Sigmoid colon (tissue), 7 donors: ENCODE measurements at places on chromosomes 3 and 15. TPM values are rescaled to one million over a fixed set of nuclear protein-coding genes. Genes with fewer than 3 reads are reported as not detected.

Gene ZNF80
- total RNA-seq = not detected

Gene SUSD5
- total RNA-seq = 1.3 TPM

Gene RASGRF1
- 0.14 TPM for total RNA-seq

Gene MESP1
- 8.4 TPM for total RNA-seq

Gene SCN5A
- 0.33 TPM for total RNA-seq

Gene MESP2
- not detected for total RNA-seq

Gene HTR3E
- not detected for total RNA-seq

Gene CACNA2D2
- total RNA-seq = 1.1 TPM

Gene ZNF385D
- 2.0 TPM for total RNA-seq

Gene ACOX2
- total RNA-seq = 27.1 TPM

Gene GRK7
- not detected for total RNA-seq

Gene P2RY12
- total RNA-seq = 4.9 TPM

Gene PTX3
- 3.9 TPM for total RNA-seq

Gene STRA6
- not detected for total RNA-seq

Gene ANKDD1A
- 9.4 TPM for total RNA-seq

Gene RARB
- total RNA-seq = 10.7 TPM

Gene GAP43
- total RNA-seq = 18.9 TPM

Gene SST
- 3.0 TPM for total RNA-seq

Gene ATP2C1
- total RNA-seq = 40.2 TPM

Gene PSTPIP1
- 14.3 TPM for total RNA-seq

Gene GALK2
- total RNA-seq = 23.3 TPM

Gene TMEM207
- total RNA-seq = not detected

Gene IL16
- 6.2 TPM for total RNA-seq

Gene LOXL1
- 7.6 TPM for total RNA-seq

Gene TAMM41
- 6.7 TPM for total RNA-seq

Gene GPR149
- total RNA-seq = not detected

Gene VPS33B
- 8.3 TPM for total RNA-seq

Gene KLHL6
- 1.7 TPM for total RNA-seq

Gene ANKRD34C
- not detected for total RNA-seq

Gene TMEM266
- not detected for total RNA-seq

Gene CKMT1A
- total RNA-seq = 1.8 TPM

Gene WDR49
- 2.5 TPM for total RNA-seq

Gene KLF15
- 21.9 TPM for total RNA-seq

Gene GOLGA8J
- total RNA-seq = not detected

Gene GRM2
- under 0.01 TPM for total RNA-seq

Gene ANP32A
- total RNA-seq = 37.6 TPM

Gene SLC51B
- not detected for total RNA-seq

Gene GOLGA6D
- not detected for total RNA-seq

Gene KCNAB1
- total RNA-seq = 5.0 TPM

Gene ITIH1
- not detected for total RNA-seq

Gene NR1I2
- not detected for total RNA-seq

Gene CPEB1
- 8.3 TPM for total RNA-seq

Gene EPHA3
- 19.4 TPM for total RNA-seq

Gene HRG
- total RNA-seq = not detected

Gene RFC4
- 20.6 TPM for total RNA-seq

Gene GRAMD2A
- 2.6 TPM for total RNA-seq

Gene ANKUB1
- total RNA-seq = not detected

Gene TMCO5A
- not detected for total RNA-seq
